ENCODE measurements at places on chromosomes 5 and 9. TPM values are rescaled to one million over a fixed set of nuclear protein-coding genes. Genes with fewer than 3 reads are reported as not detected.

The CCL28 gene
- total RNA-seq: not detected

The EHMT1 gene
- total RNA-seq: 44.7 TPM

The GLRA1 gene
- not detected for total RNA-seq

The LMX1B gene
- total RNA-seq: 1.2 TPM

The PCDHGA12 gene
- total RNA-seq: 0.20 TPM

The LCN12 gene
- 1.2 TPM for total RNA-seq

The TMC1 gene
- not detected for total RNA-seq

The IFNA13 gene
- total RNA-seq: not detected

The GDNF gene
- not detected for total RNA-seq

The PCDHA4 gene
- not detected for total RNA-seq

The KCNIP1 gene
- not detected for total RNA-seq

The SMIM3 gene
- total RNA-seq: 8.2 TPM

The TTC16 gene
- 0.20 TPM for total RNA-seq

The NTMT1 gene
- total RNA-seq: 46.5 TPM

The CACFD1 gene
- 2.7 TPM for total RNA-seq

The UNC5A gene
- total RNA-seq: not detected

The ZDHHC21 gene
- 6.7 TPM for total RNA-seq

The CAPSL gene
- total RNA-seq: not detected

The CDC20B gene
- total RNA-seq: not detected

The DDX4 gene
- not detected for total RNA-seq

The ITGA2 gene
- total RNA-seq: 5.0 TPM

The AGXT2 gene
- not detected for total RNA-seq

The NTRK2 gene
- total RNA-seq: 0.06 TPM

The PLPP7 gene
- total RNA-seq: 0.14 TPM

The DAPK1 gene
- total RNA-seq: 0.25 TPM

The SVEP1 gene
- total RNA-seq: 0.89 TPM

The PAEP gene
- total RNA-seq: 2.9 TPM

The UGCG gene
- 39.0 TPM for total RNA-seq

The SPATA31D4 gene
- total RNA-seq: not detected

The OR1J2 gene
- not detected for total RNA-seq

The LCN9 gene
- not detected for total RNA-seq

The EGFLAM gene
- total RNA-seq: 53.0 TPM

The FOXD4L4 gene
- 0.07 TPM for total RNA-seq

The ANKRD33B gene
- 8.4 TPM for total RNA-seq

The FAM81B gene
- 0.30 TPM for total RNA-seq

The SPATA24 gene
- 8.6 TPM for total RNA-seq

The CCNO gene
- total RNA-seq: 8.0 TPM

The CDX1 gene
- not detected for total RNA-seq

The CSF1R gene
- not detected for total RNA-seq

The FAM170A gene
- total RNA-seq: not detected

The POU5F2 gene
- total RNA-seq: 0.58 TPM

All from NCI-H460 (cell line).